ENCODE measurements at places on chromosomes 4 and X. TPM values are rescaled to one million over a fixed set of nuclear protein-coding genes. Genes with fewer than 3 reads are reported as not detected.
A peak's percentile ranks its signal among the peaks of the same experiment; 100 is the strongest.

- no peak for DNase-seq
These were observed 78.8 kb upstream of the LEF1 start for GRCh38 chr4:108247387-108248049.

GRCh38 chrX:2608638-2609430, 82.3 kb upstream of the CD99 start:
- DNase-seq = peak; percentile 94

CYSLTR1 gene
- 2.6 TPM for total RNA-seq

- DNase-seq = no peak
These were observed 287.2 kb upstream of the HS3ST1 start for GRCh38 chr4:11715753-11716521.

DNA sequence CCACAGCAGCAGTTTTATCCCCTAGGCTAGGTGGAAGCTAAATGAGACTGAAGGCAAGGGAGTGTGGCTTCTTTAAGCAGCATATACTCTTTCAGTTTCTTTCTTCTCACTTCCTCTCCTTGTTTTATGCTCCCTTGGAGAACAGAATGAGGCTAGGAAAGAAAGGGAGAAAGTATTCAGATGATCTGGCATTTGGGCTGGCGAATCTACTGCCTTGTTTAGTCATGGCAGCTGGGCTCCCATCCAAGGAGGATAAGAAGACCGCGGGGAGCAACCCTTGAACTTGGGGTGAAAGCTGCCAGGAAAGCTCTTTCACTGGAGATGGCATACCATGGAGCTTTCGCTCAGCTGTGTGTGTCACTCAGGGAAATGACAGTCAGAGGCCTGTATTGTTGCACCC, 72.1 kb downstream of the ARHGEF38 start:
- DNase-seq = peak; percentile 55

DNA sequence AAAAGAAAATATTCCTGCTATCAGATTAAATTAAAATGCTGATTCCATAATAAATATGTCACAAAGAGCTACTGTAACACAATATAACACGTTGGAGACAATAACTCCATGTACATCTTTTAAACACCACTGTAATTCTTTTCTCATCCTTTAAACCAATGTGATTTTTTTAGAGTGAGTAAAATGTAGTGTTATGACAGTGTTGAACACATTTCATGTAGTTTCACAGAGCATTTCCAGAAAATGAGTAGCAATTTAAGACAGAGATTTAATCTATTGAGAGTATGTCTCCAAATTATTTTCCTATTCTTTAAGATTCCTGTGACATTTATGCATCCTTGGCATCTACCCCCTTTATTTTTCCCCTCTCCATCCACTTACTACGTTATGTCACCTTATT, 17.1 kb upstream of the PRRG1 start:
- no peak for DNase-seq

- DNase-seq = no peak
These were observed 52.8 kb downstream of the MED28 start for GRCh38 chr4:17667253-17667652.

- DNase-seq = no peak
These were observed 10.1 kb downstream of the AIFM1 start for GRCh38 chrX:130155564-130155963.

GRCh38 chr4:189202182-189202868, 738.3 kb upstream of the FRG1 start:
- peak; percentile 72 for DNase-seq

IKBKG gene
- 12.7 TPM for total RNA-seq

- DNase-seq = no peak
These were observed 80.6 kb downstream of the MFAP3L start for GRCh38 chr4:169945636-169946035.

DNA sequence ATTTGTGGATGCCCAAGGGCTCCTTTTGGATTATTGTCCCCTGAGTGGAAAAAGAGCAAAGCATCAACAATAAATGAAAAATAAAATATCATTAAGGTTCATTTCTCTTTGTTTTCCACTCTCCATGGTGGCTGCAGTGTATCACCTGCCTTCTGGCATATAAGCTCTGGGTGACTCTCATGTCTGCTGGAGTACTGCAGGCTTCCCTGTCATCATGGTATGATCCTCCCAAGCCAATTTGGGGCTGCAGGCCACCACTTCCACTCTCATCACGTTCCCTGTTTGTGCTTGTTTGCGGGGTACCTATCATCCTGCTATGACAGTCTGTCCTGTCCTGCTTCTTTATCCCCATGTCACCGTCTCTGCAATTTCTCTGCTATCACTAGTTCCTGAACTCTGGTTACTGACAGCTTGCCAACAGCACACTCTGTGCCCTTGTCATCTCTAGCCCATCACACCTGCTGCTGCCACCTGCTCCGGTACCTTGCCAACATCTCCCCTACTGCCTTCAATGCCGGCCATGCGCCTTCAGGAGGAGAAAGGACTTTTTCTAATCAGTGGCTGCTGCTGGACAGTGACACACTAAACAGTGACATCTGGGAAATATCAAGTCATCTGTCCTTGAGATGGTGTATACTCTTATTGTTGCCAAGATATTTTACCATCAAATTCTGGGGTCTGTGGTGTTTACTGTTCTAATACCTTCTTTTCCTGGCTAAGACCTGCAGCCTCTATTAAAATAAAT, 23.0 kb upstream of the FGF5 start:
- no peak for DNase-seq

GRCh38 chr4:37890801-37891259, at the start of gene TBC1D1:
TBC1D1 (plus strand) TSS chr4:37891084; CDS start chr4:37902096, 11,012 bp downstream.
- peak; percentile 76 for DNase-seq

GRCh38 chr4:7585768-7586167, 151.0 kb upstream of the PSAPL1 start:
- no peak for DNase-seq

DNA sequence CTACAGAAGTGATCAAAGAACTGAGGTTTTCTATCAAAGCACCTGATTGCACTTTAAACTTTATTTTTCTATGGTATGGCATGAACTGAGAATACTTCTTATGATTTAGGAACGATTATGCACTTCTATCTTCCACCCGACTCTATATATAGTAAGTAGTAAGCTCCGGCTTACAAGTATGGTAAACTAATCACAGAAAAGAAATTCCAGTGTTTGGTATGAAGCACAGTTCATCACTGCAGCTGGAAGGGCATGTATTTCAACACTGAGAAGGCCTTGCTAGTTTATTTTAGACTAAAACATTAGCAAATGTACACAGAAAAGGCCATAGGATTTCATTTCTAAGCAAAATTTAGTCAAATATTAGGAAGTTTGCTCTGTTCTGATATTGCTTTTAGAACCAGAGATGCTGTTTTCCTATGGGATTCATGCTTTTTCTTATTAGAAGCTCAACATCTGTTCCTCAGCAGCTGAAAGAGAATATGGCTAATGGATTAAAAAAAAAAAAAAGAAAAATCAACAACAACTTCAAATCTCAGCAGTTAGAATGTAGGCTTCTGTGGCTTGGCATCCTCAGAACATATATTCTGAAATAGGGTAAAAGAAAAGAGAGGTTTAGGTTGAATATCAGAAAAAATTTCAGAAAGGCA, 273.5 kb downstream of the C4orf33 start:
- DNase-seq = no peak

Measured in heart left ventricle (tissue), 16 donors.